ENCODE measurements at places on chromosomes 2 and 18.

DNA sequence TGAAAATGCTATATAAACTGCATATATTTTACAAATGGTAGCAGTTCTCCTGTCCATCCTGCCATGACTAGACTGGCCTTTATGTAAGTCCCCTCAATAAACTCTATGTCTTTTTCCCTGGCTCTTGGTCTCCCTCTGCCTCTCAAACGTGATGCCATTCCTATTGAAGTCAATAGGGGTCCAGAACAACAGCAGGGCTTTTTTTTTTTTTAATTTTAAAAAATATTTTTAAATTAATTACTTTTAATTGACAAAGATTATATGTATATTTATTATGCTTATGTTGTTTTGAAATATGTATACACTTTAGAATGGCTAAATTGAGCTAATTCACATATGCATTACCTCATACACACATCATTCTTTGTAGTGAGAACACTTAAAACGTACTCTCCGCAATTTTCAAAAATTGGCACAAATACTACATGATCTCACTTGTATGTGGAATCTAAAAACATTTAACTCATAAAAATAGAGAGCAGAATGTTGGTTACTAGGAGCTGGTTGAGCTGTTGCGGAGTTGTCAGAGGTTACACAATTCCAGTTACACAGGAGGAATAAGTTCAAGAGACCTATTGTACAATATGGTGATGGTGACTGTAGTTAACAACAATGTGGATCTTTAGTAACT, 123.1 kb downstream of the LRRTM4 start:
- no peak for DNase-seq

- no peak for DNase-seq
These were observed 58.8 kb downstream of the APOB start for GRCh38 chr2:20985062-20985461.

- no peak for DNase-seq
These were observed 212.5 kb downstream of the ZFP36L2 start for GRCh38 chr2:43013821-43014345.

GRCh38 chr2:9914384-9915065, 37.0 kb upstream of the GRHL1 start:
- DNase-seq: no peak

- DNase-seq: peak; percentile 39
These were observed 17.4 kb downstream of the CIDEA start for GRCh38 chr18:12271376-12272235.

DNA sequence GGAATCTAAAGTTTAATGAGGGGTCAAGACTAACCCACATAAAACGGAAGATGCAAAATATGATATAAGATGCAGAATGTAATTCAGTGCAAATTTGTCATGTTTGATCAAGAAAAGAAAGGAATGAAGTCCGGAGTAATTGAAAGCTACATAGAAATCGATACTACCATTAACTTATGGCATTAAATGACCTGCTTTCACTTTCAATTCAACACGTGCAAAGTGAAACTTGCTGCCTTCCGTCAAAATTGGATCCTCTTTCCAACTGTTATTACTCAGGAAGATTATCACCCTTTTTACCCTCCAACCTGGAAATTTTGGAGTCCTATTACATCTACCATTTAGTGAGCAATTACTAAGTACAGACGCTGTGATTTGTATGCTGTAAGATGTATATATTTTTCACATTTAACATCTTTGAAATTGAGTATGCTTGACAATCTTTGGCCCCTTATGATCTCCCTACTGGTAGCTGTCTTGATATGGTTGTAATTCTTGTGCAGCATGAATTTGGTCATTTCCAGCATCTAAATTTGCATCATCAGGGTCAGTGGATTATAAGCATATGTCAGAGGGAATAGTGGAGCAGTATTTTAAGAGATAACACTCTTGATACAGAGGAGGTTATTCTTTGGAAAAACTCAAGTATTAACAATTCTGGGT, 18.6 kb downstream of the UNC80 start:
- DNase-seq: no peak

- DNase-seq: no peak
These were observed 137.0 kb downstream of the BCL11A start for GRCh38 chr2:60416221-60417008.

GRCh38 chr2:65024149-65024829, 31.9 kb upstream of the CEP68 start:
- DNase-seq: no peak

DNA sequence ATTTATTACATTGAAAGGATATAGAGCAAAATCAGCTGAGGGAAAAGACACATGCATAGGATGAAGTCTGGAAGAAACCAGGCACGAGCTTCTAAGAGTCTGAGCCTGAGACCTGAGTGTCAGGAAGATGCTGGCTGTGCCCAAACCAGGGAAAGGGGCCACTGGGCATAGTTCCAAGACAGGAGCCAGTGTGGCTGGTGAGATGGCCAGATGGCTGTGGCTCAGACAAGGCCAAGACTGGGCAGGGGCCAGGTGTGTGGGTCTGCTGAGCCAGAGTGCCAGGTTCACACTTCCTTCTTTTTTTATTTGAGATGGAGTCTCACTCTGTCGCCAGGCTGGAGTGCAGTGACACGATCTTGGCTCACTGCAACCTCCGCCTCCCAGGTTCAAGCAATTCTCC, 95.5 kb upstream of the ATG16L1 start:
- DNase-seq: no peak

DNA sequence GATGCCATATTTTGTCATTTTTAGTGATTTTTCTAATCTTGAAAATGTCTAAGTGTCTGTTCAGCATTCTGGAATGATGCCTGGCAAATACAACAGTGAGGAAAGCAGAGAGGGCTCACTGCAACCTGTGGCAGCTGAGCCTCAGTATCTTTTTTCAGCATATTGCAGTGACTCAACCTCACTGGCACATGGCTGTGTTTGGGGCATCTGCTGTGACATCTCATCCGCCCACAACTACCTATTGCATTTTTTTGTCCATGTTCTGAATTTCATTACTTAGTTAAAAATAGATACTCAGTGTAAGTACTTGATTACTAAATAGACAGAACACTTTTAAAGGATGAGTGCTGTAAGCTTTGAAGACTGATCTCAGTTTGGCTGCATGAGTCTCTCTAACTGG, 10.7 kb downstream of the BABAM2 start:
- no peak for DNase-seq

- no peak for DNase-seq
These were observed 139.3 kb downstream of the KLHL29 start for GRCh38 chr2:23524261-23524706.

- DNase-seq: no peak
These were observed 142.0 kb upstream of the UNC80 start for GRCh38 chr2:209629597-209629996.

DNA sequence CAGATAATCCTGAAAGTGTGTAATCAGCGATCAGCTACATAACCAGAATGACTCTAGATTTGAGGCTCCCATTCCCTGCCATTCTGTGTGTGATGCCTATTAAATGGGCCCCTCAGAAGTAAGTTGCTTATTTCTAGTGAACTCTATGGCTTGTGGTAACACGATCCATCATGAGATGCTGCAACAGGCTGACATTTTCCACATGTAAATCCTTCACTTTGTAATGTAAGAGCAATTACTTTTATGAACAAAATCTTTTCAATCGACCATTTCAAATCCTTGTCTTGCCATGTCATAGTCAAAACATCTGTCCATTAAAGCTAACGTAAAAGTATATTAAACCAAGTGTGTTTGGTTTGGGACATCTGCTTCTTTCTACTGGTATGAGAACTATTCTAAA, 175.9 kb upstream of the ETAA1 start:
- DNase-seq: no peak

- DNase-seq: no peak
These were observed 300.5 kb downstream of the SUCLG1 start for GRCh38 chr2:84158605-84159004.

DNA sequence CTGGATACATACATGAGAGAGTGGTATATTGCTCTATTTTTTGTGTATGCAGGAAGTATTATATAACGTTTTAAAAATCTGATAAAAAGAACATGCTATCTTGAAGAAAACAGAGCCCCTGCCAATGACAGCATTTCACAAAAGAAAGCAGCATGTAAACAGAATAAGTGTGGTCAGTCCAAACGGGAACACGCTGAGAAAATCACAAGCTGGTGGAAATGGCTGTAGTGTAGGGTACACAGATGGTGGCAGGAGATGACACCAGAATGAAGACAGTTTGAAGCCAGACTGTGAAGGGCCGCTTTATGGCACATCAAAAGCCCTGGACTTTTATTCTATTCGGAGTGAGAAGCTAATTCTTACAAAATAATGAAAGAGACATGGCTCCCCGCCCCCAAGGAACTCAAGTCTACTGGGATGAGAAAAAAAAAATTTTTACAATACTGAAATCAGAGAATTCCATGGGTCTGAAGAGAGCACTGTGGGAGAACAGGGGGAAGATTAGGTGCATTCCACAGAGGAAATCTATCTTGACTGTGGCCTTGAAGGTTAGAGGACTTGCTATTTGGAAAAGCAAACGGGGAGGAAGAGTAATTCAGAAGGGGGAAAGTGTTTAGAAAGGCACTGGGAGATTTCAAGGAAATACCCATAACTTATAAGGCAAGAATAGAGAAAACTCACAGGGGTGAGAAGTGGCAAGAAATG, 217.7 kb upstream of the SMAD7 start:
- no peak for DNase-seq

DNA sequence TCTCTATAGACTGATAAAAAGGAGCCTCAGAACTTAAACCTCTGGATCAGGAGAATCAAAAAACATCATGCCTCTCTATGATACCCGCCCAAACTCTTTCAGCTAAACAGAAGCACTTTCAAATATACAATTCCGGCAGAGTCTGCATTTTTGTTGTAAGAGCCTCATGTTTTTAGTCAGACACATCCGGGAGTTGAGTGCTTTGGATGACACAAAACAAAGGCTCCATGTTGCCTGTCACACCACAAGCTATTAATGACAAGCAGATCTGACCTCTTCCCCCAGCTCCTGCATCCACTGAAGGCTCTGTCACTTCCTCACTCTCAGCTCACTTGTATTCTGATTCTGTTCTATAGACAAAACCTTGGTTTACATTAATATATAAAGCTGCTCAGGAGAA, 33.2 kb downstream of the SLC38A11 start:
- DNase-seq: no peak

- no peak for DNase-seq
These were observed 5.1 kb upstream of the SMAD7 start for GRCh38 chr18:48955830-48956261.

GRCh38 chr18:55635439-55635838, 47.4 kb upstream of the TCF4 start:
- DNase-seq: no peak

DNA sequence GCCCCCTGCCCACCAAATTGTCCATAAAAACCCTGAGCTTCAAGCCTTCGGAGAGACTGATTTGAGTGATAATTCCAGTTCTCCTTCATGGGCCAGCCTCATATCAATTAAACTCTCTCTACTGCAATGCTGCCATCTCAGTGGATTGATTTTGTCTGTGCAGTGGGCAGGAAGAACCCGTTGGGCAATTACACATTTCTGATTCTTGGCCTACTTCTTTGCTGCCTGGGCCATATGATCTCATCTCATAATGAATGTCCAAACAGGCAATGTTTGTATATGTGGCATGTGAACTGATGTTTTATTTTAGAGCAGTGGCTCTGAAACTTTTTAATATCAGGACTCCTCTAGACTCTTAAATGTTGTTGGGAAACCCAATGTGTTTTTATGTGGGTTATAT, 101.2 kb upstream of the SLC38A11 start:
- no peak for DNase-seq

GRCh38 chr18:76437011-76437410, 58.0 kb downstream of the ZNF516 start:
- DNase-seq: no peak

GRCh38 chr18:53698907-53699306, 525.6 kb downstream of the MBD2 start:
- DNase-seq: no peak

GRCh38 chr18:9982711-9983110, 68.9 kb downstream of the VAPA start:
- no peak for DNase-seq

- no peak for DNase-seq
These were observed 136.9 kb downstream of the HDAC4 start for GRCh38 chr2:239263669-239264491.

GRCh38 chr2:101063352-101064124, 61.4 kb downstream of the RPL31 start:
- no peak for DNase-seq
